ENCODE measurements at places on chromosomes 7 and 10. TPM values are rescaled to one million over a fixed set of nuclear protein-coding genes. Genes with fewer than 3 reads are reported as not detected.

The FAM25A gene
- not detected for total RNA-seq

The NYAP1 gene
- 53.0 TPM for total RNA-seq

The PTPRN2 gene
- total RNA-seq, result 181 TPM

The AKR1C8 gene
- total RNA-seq, result not detected

DNA sequence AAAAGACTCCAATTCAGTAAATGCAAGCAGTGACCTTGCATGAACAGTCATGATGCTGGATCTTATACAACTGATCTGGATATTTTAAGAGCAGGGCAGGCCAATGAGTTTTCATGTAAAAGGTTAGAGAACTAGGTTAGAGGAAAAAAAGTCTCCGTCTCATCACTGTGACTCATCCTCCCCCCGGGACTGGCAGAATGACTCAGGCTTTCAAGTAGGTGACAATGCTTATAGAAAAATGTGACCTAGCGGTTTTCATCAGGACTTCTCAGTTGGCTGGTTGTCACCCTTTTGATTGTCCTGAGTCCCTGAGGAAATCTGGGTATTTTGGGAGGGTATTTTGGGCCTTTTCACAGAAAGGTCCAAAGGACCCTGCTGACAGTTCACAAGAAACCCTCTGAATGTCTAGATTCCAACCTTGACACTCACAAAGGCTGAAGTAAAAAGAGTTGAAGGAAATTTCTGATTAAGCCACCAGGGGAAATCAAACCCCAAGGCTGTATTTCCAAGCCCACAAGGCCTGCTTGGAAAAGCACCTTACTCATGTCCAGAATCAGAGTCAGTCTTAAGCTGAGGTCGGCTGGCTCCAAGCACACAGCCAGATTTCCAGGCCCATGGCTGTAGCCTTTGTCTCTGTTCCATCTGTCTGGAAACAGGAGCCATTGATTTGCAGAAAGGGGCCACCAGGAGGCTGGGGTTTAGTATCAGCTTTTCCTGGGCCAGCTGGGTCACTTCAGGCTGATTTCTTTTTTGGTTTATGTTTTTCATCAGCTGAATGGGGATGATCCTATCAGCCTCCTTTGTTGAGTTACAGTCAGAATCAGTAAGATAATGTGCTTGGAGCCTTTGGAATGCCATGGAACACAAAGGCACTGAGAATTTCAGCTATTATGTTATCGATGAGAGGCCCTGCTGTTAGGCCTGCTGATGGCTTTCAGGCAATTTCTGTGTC is 226.4 kb upstream of the HABP2 start:
- DNase-seq, result no peak

The C7orf33 gene
- not detected for total RNA-seq

The FFAR4 gene
- total RNA-seq, result 1.8 TPM

GRCh38 chr7:22356701-22357310 is at the start of gene RAPGEF5:
Gene RAPGEF5 (minus strand): TSS chr7:22357154. CDS start chr7:22357060, 94 bp downstream.
- DNase-seq, result no peak

- no peak for DNase-seq
Measured at GRCh38 chr7:37815671-37816371, 32.6 kb upstream of the NME8 start.

GRCh38 chr10:109743574-109743973 is 179.7 kb downstream of the XPNPEP1 start:
- no peak for DNase-seq

GRCh38 chr7:504221-505111 is 15.2 kb downstream of the PDGFA start:
- DNase-seq, result peak; percentile 40

- no peak for DNase-seq
Measured at GRCh38 chr10:102812231-102812876, 24.9 kb downstream of the CYP17A1 start.

- no peak for DNase-seq
Measured at GRCh38 chr10:44983066-44983894, 4.7 kb upstream of the DEPP1 start.

GRCh38 chr7:50704844-50705243 is 77.9 kb downstream of the GRB10 start:
- no peak for DNase-seq
